ENCODE measurements at places on chromosomes 2 and 18.

GRCh38 chr18:2338601-2339000, 232.7 kb downstream of the METTL4 start:
- no peak for DNase-seq

- DNase-seq, result no peak
Measured at GRCh38 chr2:175838979-175839378, 163.1 kb downstream of the LNPK start.

DNA sequence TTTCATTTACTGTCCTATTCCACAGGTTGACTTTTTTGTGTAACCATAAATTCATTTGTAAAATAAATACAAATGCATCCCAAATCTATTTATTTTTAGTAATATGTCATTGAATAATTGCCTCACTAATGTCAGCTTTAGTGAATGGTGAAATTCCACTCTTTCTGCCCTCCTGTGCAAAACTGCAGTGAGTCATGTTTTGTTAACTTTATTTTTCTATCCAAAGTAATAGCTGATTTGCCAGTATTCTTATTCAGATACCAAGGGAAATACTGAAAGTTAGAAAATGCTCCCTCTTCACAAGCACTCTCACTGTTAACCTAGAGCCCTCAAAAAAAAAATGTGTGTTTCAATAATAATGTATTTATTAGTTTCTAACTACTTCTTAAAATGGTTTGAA, 322.8 kb downstream of the RIT2 start:
- peak; percentile 1 for DNase-seq

DNA sequence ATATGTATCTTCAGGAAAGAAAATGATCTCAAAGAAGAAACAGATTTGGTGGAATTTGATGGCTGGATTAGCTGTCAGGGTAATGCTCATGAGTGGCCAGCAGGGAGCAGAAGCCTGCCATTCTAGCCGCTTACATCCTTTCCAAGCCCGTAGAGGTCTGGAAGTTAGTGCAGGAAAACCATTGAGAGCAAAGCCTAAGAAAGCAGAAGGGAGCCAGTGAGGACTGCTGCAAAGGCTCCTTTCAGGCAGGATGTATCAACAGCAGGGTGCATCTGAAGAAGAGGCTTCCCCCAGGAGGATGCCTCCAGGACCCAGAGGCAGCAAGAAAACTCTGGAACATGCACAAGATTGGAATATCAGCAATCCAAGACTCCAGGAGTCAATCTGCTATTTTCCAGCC, 22.9 kb upstream of the LBH start:
- peak; percentile 87 for DNase-seq

GRCh38 chr2:207505171-207505570, 24.6 kb upstream of the CREB1 start:
- DNase-seq, result peak; percentile 30

DNA sequence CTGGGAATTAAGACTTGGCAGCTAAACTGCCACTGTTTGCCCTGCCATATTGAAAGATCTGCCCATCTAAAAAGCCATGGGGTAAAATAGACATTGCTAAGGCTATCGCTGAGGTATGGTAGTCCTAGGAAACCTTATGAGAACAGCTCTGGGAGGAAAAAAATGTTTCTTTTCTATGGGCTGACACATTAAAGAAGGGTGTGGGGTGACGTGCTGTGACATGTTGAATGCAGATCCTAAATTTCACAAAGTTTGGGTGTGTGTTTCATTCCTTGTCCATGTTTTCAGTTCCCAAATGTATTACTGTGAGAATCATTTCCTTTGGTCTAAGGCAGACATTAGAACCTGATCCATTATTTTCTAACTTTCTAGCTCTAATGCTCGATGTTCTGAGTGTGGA, 766.4 kb downstream of the BCL11A start:
- no peak for DNase-seq

DNA sequence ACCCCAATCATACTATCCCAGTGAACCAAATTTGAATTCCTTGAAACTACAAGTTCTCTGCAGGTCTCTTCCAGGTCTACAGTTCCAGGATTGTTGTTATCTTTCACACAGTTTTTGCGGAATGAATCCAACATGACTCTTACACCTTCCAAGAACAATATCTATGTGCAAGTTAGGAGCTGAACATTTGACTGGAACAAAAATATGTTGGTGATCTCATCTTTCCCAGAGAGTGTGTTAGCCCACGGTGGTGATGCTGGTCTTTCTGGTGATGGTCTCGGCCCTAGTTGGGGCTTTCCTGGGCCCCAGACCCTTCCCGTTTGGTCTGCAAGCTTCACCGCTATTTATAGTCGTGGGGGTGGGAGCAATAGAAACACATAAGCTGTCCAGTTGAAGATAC, 173.7 kb downstream of the TPGS2 start:
- DNase-seq, result peak; percentile 21

GRCh38 chr18:11851806-11852337, 659 bp downstream of the CHMP1B start:
- peak; percentile 40 for DNase-seq

GRCh38 chr2:162885281-162886070, 46.9 kb upstream of the KCNH7 start:
- DNase-seq, result no peak

- DNase-seq, result no peak
Measured at GRCh38 chr18:13625355-13625754, 101.0 kb downstream of the FAM210A start.
